Stimulated activated CD4-positive, alpha-beta T cell treated with anti-CD3 and anti-CD28 coated beads, Interleukin-1b, Interleukin-23, amount 100 ng/mL, for 24 hours (primary cell): ENCODE measurements at places on chromosomes 1 and 21.

DNA sequence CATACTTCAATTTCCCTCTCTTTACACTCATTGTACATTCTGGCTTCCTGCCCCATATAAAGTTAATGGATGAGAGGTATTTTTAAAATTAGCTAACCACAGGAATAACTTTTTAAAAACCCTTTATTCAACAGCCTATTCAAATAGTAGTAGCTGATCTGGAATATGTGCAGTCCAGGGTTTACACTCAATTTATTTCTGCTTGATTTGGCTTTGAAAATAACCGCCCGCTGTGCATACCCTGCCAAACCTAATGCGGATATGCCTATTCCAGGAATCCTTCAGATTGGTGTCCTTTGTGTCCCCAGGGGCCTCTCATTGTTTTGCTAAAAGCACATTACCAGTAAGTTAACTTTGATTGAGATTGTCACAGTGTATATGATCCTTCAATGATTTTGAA, 1686.2 kb downstream of the PLA2G4A start:
- DNase-seq, result no peak

DNA sequence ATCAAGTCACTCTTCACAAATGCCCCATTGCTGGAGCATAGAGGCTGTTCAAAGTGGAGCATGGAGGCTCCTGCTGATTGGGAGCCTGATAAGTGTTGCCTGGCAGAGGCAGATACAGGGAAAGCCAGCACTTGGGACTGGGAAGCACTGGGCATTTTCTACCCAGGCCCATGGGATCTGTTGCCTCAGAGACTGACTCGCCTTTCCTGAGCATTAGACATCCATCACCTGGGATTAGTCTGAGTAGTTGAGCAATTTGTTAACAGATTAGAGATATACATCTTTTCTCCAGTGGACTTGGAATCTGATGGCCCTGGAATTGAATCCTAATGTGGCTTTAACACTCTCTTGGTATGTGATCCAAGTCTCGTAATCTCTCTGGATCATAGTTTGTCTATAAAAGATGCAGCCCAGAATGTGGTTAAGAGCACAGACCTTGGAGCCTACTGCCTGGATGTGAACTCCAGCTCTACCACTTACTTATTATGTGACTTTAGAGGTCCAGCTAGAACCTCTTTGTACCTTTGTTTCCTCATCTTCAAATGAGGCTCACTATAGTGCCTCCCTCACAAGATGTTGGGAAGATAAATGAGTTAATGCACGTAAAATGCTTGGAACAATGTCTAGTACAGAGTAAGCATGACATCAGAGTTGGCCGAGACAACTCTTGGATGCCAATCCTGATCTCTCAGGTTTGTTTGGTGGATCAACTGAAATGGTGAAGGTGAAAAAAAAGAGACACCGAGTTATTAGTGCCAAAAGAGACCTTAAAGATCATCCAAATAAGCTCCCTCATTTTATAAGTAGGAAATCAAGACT, 38.3 kb upstream of the NRDC start:
- no peak for DNase-seq

GRCh38 chr1:24988558-24988912, 58.5 kb upstream of the RUNX3 start:
- no peak for DNase-seq

GRCh38 chr1:183073320-183073719, 50.1 kb downstream of the LAMC1 start:
- DNase-seq, result no peak

GRCh38 chr1:29684141-29684540, 447.8 kb downstream of the PTPRU start:
- no peak for DNase-seq

DNA sequence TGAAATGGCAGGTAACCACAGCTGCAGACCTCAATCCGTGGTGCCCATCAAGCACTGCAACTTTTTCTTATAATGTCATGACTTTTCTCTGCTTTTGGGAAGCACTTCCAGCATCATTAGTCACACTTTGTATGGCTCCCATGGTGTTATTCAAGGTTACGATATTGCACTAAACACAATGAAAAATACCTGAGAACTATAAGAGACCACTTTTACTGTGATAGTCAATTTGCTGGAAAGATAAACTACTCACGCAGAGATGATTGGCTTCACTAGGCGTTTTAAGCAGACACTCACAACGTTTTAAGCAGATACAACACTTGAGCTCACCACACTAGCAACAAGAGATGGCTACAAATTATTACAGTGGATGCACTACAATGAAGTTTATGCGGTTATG, 103.2 kb upstream of the CHRM3 start:
- DNase-seq, result no peak

DNA sequence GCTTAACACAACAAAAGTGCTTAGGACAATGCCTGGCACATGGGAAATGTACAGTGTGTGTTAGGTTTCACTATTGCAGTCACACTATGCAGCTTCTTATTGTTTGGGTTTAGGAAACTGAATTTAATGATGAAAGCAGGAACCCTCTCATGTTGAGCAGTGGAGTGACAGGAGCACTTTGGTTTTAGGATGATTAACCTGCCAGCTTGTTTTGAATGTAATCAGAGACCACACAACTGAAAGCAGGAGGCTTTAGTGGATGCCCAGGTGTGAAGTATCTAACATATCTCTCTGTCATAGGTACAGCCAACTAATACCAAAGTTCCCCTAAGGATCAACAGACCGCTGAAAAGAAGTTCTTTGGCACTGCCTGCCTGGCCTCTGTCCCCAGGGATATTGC, 406.9 kb upstream of the USP24 start:
- no peak for DNase-seq

- no peak for DNase-seq
These were observed 90.7 kb downstream of the GALNT2 start for GRCh38 chr1:230157420-230158390.

DNA sequence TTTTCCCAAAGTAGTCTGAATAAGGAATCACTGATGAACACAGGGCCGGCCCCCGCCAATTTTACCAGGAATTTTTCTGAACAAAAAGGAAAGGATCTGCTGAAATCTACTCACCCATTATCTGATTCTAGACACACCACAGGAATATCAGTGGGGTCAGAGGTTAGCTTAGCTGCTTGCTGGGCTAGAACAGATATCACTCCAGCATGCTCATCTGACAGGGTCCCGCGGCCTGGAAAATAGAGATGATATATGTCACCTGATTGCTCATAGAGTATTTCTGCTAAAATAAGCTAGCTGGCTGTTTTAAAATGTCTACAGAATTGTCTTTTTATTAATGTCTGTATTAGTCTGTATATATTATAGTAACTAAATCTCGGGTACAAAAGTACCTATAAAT, 3.7 kb downstream of the LAMTOR5 start:
- no peak for DNase-seq

GRCh38 chr1:228177183-228177475, 11.5 kb downstream of the IBA57 start:
- no peak for DNase-seq

GRCh38 chr1:68049941-68050878, at the start of gene DIRAS3:
TSS of gene DIRAS3 (minus strand) at chr1:68050627. CDS start at chr1:68047297, 3,330 bp downstream.
- no peak for DNase-seq

DNA sequence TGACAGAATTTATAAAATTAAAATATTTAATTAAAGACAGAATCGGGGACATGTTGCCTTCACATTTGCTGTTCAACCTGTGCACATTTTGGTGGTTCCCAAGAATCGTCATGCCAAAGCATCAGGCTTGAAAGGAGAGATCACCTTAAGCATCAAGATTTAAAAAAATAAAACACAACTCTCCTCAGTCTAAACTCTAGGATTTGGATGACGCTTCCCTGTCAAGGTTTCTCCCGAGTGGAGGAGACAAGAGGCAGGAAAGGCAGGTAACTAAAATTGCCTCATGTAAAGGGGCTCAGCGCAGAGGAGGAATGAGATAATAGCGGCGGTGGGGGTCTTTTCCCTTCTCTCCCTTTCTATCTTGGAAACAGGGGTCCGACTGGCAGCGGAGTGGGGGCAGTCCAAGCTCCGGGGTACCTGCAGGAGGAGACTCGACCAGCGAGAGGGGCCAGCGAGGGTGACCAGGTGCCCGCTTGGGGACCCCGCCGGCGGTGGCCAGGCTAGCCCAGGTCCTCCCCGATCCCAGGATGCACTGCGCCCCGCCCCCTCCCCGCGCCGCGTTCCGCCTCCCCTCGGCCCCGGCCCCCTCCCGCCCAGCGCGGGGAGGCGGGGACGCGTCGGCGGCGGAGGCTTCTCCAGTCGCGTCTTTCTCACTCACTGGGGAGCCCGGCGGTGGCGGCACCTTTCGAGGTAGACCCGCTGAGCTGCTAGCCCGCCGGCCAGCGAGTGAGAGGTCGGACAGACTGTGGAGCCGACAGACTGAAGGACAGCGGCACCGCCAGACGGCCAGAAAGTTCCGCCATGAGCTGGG, at the start of gene FNBP1L:
FNBP1L (plus strand) TSS at position 638 of the 811 bp plus-strand sequence; CDS start at position 802, 164 bp downstream.
- DNase-seq, result peak; percentile 42

GRCh38 chr1:156002188-156002911, 18.4 kb downstream of the SSR2 start:
- DNase-seq, result no peak

- DNase-seq, result no peak
These were observed 16.2 kb upstream of the ZNF326 start for GRCh38 chr1:89978755-89979154.

- no peak for DNase-seq
These were observed 119.3 kb downstream of the HLCS start for GRCh38 chr21:36847189-36847588.

- no peak for DNase-seq
These were observed 356.2 kb upstream of the TMPRSS15 start for GRCh38 chr21:18759751-18760161.

- DNase-seq, result no peak
These were observed 20.4 kb downstream of the SESN2 start for GRCh38 chr1:28279721-28280120.

DNA sequence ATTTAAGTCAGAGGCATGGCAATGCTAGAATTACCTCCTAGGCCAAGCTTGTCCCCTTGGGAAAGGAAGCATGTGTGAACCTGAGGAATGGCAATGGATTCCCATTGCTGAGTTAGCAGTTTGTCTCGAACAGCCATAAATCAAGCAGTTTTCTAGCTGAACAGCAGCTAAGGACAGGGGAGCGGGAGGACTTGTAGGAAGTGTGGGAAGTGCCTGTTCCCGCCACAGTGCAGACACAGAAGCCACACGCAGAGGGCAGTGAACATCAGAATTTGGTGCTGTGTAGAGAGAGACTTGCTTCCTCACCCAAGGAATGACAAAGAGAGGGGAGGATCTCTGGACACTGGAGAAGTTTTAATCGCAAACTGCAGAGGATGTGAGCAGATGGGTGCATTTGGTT, 3.8 kb downstream of the PHGDH start:
- no peak for DNase-seq

DNA sequence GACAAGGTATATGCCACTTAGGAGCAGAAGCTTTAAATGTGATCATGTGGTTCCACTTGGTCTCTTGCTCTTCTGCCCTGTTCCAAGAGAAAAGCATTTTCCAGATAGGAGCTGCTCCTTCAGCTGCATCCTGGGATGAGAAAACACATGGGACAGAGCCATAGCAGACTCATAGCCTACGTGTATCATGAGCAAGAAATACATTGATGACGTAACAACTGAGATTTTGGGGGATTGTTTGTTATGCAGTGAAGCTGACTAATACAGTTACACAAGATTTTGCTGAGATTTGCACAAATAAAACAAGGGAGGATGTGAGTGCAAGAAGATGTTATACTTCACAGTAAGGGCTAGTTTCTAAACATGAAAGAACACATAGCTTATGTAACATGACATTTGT, 36.0 kb upstream of the IRF2BP2 start:
- DNase-seq, result no peak

- DNase-seq, result no peak
These were observed 2.7 kb upstream of the CFAP141 start for GRCh38 chr1:154208677-154209388.

DNA sequence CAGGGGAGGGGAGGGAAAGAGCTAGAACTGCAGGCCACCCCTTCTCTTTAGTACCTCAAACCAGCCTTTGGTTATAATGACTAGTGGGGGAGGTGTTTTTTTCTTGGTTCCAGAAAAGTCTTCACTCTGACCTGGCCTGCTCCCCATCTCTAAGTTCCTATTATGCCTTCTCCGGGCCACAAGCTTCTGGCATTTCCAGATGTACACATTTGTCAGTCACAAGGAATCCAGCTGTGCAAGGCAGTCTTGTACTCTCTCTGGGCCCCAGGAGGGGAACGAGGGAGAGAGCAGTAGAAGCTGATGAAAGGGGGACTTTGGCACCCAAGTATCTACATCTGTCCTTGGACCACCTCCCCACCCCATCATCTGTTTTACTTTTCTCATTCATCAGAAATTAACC, 2.7 kb upstream of the FALEC start:
- DNase-seq, result no peak

GRCh38 chr1:156594190-156594589, 2.6 kb downstream of the NAXE start:
- no peak for DNase-seq

GRCh38 chr21:19999369-20000272, 998.6 kb upstream of the NCAM2 start:
- no peak for DNase-seq

DNA sequence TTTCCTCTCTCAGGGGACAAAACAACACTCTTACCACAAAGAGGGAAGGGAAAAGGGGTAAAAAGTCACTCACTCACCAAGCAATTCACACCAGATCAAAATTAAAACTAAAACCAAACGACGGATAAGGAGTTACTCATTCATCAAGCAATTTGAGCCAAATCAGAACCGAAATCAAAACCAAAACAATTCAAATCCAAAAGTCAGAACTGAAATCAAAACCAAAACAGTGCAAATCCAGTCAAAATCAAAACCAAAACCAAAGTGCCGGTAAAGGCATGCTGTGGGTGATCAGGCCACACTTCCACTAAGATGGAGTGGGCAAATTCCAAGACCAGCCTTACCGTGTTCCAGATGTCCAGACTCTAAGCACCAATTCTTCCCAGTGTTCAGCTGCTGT, 717.9 kb downstream of the AMY1C start:
- DNase-seq, result no peak

- DNase-seq, result no peak
These were observed 11.7 kb downstream of the LAX1 start for GRCh38 chr1:203776636-203777035.

GRCh38 chr1:38487396-38487795, 372.2 kb downstream of the RRAGC start:
- DNase-seq, result no peak
